Cortex of kidney (tissue), 1 donor: ENCODE measurements at places on chromosomes 4 and X.

DNA sequence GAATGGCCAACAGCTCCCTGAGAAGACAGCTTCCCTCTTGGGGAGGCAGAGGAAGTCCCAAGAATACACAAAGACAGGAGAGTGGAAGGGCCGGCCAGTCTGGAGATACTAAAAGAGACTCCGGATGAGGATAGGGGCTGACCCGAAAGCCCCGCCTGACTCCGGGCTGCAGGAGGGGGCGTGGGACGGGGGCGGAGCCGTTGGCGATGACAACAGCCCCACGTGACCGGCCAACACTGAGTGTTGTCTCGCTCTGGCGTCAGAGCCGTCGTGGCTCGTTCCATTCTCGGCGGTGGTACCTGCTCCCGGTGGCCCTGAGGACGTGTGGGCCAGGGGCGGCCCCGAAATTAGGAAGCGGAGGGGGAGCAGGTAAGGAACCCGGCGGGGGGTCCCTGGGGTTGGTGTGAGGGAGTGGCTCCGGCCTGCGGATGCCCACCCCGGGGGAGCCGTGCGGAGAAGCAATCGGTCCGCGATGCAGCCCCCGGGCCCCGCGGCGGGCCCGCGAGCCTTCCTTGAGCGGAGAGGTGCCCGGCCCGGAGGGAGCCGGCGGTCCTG, at the start of gene BEX4:
BEX4 (plus strand) TSS at position 239 of the 555 bp plus-strand sequence. CDS start 1,046 bp downstream, outside the sequence.
- DNase-seq, result peak; percentile 5

- no peak for DNase-seq
These were observed 66.7 kb downstream of the DGKK start for GRCh38 chrX:50403903-50404302.

GRCh38 chr4:56981795-56982201, 3.1 kb downstream of the POLR2B start:
- no peak for DNase-seq

GRCh38 chr4:53916431-53916889, 147.9 kb downstream of the CHIC2 start:
- DNase-seq, result no peak

DNA sequence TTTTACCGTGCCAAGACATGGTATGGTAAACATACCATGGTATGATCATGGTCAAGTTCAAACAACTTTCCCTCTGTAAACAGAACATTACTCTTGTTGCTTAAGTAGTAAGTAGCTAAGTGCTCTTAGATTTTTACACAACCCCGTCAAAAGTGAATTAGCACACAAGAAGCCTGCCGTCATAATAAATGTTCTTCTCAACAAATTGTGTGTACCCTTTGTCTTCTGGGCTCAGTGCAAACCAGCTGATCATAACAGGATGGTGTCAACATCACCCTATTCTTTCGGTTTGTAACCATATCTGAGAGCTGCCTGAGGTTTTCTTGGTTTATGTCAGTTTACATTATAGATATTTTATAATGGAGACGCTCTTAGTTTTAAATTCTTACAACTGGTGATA, 28.8 kb downstream of the MSL3 start:
- no peak for DNase-seq

DNA sequence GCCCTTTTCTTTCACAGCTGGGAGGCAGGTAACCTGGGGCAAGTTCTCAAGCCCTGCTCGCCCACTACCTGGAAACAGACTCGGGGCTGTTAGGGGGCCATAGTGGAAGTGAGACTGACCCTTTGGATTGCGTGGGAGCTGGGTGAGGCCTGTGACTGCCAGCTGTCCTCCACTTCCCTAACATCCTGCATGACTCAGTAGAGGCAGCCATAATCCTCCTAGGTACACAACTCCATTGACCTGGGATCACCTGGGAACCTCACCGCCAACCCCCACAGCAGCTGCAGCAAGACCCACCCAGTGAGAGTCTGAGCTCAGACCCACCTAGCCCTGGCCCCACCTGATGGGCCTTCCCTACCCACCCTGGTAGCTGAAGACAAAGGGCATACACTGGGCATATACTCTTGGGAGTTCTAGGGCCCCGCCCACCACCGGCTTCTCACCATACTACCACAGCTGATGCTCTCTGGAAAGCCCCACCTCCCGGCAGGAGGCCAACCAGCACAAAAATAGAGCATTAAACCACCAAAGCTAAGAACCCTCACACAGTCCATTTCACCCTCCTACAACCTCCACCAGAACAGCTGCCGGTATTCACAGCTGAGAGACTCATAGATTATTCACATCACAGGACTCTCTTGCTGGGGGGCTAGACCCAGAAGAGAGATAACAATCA, 61.1 kb upstream of the DCTD start:
- no peak for DNase-seq

GRCh38 chrX:105150557-105150956, 69.9 kb downstream of the TEX13A start:
- no peak for DNase-seq

- DNase-seq, result no peak
These were observed 70.5 kb downstream of the GATB start for GRCh38 chr4:151690164-151690870.

- no peak for DNase-seq
These were observed 182.1 kb downstream of the TENM3 start for GRCh38 chr4:182425302-182425701.

DNA sequence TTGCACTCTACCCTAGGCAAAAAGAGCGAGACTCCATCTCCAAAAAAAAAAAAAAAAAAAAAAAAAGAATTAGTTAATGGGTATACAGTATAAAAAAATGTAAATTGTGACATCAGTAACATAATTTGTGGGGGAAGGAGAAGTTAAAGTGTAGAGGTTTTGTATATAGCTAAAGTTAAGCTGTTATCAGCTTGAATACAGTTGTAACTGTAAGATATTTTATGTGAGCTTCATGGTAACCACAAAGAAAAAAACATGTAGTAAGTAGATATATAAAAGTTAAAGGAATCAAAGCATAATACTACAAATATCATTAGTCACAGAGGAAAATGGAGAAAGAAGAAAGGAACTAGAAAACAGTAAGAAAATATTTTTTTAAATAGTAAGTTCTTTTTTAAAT, 53.2 kb upstream of the EPGN start:
- DNase-seq, result no peak

GRCh38 chr4:132383571-132384199, 765.4 kb upstream of the PCDH10 start:
- no peak for DNase-seq

- no peak for DNase-seq
These were observed 660 bp upstream of the ARHGEF9 start for GRCh38 chrX:63785708-63786040.
